ENCODE measurements at places on chromosomes 16 and 17.

DNA sequence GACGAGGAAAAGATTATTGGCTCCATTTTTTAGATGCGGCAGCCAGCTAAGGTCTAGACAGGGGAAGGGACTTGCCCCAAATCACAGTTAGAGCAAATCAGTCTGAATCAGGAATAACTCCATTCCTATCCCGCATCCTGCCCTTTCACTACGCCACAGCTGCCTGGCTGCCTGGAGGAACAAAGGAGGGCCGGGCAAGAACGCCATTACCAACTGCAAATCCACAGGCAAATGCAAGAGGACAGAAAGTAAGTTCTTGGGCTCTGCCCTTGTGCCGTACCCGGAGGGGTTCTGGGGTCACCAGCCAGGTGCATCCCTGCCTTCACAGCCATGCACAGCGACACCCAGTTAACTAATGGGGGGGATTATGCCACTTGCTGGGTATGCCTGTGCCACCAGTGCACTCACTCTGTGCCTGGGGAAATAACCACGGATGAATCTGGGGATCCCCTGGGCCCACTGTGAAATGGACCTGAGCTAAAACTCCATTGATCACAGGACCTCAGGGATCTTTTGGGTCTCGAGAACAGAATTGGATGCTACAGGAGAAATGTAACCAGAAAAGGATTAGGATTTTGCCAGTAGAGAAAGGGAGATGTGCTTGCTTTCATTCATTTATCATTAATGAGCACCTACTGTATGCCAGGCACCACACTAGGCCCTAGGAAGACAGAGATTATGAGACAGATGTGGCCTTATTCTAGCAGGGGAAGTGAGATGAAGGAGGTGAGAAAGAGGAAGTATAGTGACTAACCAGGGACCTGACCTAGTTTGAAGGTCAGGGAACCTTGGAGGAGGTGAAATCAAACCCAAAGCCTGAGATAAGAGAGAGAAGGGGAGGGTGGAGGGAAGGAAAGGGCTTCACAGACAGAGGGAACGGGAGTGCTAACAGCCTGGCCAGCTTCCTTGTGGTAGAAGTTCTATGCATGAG lies 17.7 kb downstream of the BCL7C start:
- DNase-seq = no peak

DNA sequence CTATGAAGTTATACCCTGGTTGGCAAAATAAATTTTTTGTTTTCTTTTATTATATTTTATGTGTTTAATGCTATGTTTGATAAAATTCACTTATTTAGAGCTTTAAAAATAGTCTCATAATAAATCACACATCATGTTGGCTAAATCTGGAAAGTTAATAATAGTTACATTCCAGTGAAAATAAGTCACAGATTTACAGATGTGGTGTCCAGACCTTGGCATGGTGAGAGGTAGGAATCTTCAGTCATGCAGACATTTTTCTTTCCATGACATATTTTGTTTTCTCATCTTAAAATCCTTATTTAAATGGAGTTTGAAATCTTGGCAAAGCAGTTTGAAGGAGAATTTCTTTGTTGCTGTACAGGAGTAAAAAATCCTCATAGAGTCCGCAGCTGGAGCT lies 48.1 kb upstream of the GOSR1 start:
- DNase-seq = no peak

- DNase-seq = no peak
Measured at GRCh38 chr16:82753821-82754220, 127.1 kb downstream of the CDH13 start.

DNA sequence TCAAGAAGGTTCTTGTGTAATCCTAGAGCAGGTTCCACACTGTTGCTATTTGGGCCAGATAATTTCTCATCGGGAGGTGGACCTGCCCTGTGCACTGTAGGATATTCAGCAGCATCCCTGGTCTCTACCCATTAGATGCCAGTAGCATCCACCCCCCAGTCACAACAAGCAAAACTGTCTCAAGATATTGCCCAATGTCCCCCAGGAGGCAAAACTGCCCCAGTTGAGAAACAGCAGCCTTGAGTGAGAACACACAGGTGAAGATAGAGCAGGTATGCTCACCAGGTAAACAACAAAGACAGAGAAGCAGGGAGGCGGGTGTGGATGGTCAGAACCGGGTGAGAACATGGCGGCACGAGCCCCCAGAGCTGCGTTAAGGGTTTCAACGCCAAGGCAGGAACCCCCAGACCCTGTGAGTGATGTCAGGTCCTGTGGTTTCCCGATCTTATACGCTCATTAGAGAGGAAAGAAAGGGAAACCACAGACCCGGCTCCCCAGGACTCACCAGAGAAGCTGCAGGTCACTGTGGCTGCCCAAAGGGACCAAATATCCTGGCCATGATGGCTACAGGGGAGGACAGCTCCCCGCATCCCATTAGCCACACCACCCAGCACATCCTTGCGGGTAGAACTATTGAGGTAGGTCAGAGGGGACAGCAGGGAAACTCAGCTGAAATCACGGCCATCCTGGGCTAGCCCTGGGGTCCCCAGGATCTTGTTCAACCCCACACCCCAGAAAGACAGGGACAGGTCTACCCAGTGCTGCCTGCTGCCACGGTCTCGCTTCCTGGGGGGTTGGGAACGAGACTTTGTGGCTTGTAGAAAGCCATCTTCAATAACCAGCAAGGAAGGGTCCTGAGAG lies 21.2 kb downstream of the CDC42EP4 start:
- no peak for DNase-seq

DNA sequence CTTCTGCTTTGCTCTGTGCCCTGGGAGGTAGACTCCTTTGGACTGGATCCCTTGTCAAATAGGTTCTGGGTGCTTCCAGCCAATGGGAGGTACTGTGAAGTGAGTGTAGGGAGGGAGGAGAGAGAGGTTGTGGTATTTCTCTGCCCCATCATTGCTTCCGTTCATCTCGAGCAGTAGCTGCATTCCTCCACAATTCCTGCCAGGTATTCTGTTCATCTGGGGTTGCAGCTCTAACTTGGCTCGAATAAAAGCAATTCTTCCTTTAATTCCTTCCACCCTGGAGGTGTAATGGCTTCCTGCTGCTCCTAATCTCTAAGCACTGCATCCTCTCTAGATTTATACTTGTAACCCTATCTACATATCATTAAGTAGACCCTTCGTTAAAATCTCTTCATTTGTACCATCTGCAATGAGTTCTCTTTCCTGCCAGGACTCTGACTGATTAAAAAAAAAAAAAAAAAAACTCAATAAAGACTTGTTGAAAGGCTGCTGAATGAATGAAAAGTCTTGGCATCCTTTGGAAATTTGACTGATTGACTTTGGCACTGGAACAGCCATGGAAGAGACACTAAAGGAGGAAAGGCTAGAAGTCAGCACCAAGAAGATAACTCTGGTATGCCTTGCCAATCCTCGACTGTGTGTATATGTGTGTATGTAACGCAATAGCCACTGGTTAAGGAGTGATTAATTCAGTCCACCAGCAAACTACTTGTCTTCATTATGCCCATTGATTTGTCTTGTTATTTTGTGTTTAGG lies 616.9 kb upstream of the SOX9 start:
- peak; percentile 12 for DNase-seq

GRCh38 chr17:68670967-68671693 lies 70.0 kb upstream of the FAM20A start:
- no peak for DNase-seq
